ENCODE measurements at places on chromosomes 7 and 10.

- DNase-seq = no peak
These were observed 36.5 kb downstream of the MALSU1 start for GRCh38 chr7:23335621-23336020.

GRCh38 chr7:67438198-67438882 is 441.7 kb downstream of the TYW1 start:
- no peak for DNase-seq

DNA sequence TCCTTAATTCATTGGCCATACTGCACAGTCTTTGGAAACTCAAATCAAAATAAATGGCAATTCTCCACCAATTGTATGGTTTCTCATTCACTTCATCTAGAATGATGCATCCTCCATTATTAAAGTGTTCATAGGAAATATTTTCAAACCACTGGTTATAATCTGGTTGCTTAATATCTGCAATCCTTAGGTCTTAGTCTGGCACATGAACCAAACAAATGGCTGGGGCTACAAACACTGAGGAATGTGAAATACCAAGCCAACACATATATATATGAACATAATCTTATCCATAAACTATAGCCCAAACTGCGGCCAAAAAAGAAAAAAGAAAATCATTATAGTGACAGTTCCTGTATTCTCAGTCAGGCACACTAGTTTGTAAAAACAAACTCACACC is 5.7 kb upstream of the MSS51 start:
- DNase-seq = no peak

DNA sequence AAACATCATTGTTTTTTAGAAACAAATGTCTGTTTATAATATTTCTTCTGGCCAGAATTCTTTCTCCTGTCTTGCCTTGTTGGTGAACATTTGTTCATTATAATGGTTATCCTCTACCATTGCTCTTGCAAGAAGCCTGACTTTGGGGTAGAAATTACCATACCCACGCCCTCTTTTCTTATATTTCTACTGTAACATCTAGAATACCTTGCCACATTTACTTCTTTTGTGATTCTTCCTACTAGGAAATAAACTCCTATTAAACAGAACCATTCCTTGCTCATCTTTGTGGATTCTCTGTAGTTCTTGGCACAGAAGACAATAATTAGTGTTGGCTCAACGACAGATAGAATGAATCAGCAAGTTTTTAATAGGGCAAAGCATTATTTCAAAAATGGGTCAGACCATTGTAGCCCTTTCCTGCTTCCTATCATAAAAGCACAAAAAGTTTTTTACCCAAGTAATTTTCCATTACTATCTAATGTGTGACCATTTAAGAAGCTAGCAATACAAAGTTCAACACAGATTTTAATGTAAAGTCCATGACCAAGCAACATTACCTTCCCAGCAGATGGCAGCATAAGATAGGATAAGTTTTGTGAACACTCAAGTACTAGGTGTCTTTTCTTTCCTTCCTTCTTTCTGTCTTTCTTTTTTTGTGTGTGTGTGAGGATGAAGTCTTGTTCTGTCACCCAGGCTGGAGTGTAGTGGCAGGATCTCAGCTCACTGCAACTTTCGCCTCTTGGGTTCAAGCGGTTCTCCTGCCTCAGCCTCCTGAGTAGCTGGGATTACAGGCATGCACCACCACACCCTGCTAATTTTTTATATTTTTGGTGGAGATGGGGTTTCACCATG is 270.4 kb downstream of the HGF start:
- no peak for DNase-seq

DNA sequence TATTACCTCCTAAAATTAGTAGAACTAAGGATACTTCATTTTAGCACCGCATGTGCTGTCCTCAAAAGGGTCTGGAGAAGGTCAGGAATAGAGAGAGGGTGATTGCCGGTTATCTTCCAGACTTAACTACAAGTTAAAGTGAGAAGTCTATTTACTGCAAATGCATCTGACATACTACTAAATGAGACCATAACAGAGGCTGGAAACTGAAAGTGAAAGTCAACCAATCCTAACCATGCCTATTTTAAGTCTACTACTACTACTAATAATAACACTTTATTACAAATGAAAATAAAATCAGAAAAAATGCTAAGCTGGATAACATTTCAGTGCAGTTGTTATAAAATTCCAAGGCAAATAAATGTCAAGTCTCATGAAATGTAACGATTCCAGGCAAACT is 244.7 kb downstream of the KIF20B start:
- DNase-seq = no peak

DNA sequence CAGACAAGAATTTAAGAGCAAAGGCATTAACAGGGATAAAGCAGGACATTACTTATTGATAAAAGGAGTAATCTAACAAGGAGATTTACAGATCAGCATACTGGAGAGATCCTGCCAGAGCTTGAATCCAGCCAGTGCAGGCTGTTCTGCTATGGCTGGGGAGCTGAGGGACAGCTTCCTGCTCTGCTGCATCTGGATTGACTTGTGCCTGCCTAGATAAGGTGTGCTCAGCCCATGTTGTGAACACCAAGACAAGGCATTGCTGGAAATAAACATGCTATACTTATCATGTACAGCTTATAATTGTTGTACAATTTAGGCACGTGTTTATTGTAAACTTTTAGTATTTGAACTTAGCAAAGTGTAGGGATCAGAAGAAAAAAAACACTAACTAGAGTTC is 71.7 kb downstream of the HIF1AN start:
- no peak for DNase-seq

- DNase-seq = no peak
These were observed 1.7 kb upstream of the STN1 start for GRCh38 chr10:103919648-103920025.

DNA sequence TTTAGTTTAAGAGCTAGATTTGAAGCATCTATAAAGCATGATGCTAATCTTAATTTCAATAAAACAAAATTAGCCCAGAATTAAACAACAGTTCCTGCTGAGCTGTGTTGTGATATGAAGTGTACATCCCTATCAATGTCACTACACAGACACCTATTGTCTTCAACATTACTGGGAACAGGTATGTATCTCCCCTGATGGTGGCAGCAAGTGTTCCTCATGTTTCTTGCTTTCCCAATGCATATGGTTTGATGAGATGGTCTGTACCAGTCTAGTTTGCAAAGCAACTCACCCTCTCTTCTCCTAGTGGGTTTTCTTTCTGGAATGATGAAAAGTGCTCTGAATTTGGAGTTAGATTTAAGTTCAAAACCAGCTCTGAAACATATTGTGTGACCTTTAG is 38.1 kb downstream of the TSPAN12 start:
- no peak for DNase-seq

- DNase-seq = no peak
These were observed 36.6 kb downstream of the TCF7L2 start for GRCh38 chr10:112986544-112987190.

DNA sequence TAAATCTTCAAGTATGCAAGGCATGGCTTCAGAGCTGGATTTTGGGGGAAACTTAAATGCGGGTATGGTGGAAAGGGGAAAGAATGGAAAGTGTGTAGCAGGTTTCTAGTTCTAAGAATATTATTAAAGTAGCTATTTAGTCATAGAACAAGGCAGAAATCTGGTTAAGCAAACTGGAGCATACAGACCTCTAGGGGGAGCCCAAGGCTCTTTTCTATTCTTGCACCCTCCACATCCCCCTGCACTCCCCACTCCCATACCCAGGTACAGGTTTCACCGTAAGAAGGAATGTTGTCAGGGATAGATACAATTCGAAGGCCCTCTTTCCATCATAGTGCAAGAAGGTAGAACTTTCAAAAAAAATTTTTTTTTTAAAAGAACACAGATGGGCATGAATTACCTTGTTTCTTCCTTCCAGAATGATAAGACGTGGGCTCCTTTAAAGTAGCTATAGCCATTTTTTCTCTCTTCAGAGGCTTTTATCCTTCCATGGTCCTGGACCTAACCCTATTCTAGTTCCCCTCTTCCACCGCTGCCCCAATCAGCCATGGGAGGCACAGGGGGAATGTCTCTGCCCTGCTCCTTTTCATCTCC is 41.5 kb upstream of the SMIM30 start:
- no peak for DNase-seq

- no peak for DNase-seq
These were observed 69.7 kb upstream of the FHIP2A start for GRCh38 chr10:114751856-114752255.

- DNase-seq = no peak
These were observed 23.5 kb downstream of the CPEB3 start for GRCh38 chr10:92267343-92267742.

GRCh38 chr10:34081948-34082347 is 733.1 kb downstream of the PARD3 start:
- DNase-seq = no peak

DNA sequence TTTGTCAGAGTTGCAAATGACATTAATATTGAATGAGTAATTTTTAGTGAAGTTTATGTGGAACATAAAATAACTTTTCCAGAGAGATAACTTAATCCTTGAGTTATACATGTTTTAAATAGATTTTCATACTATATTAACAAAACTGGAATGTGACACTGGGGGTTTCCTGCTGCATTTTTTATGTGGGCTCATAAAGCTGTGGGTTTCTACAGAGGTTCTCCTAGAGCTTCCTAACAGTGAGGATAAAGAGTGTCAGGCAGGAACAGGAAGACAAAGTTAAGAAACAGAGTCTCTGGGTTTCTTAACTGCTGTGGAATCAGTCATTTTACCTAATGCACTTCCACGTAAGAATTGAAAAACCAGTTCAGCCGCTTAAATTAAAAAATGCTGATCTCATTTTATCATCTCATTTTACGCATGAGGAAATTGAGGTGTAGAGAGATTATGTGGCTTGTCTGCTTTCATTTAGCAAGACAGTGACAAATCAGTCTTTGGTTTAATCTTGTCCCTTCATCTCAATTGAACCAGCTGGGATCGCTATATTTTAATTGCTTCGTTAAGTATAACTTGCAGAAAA is 5.0 kb downstream of the CD36 start:
- no peak for DNase-seq

DNA sequence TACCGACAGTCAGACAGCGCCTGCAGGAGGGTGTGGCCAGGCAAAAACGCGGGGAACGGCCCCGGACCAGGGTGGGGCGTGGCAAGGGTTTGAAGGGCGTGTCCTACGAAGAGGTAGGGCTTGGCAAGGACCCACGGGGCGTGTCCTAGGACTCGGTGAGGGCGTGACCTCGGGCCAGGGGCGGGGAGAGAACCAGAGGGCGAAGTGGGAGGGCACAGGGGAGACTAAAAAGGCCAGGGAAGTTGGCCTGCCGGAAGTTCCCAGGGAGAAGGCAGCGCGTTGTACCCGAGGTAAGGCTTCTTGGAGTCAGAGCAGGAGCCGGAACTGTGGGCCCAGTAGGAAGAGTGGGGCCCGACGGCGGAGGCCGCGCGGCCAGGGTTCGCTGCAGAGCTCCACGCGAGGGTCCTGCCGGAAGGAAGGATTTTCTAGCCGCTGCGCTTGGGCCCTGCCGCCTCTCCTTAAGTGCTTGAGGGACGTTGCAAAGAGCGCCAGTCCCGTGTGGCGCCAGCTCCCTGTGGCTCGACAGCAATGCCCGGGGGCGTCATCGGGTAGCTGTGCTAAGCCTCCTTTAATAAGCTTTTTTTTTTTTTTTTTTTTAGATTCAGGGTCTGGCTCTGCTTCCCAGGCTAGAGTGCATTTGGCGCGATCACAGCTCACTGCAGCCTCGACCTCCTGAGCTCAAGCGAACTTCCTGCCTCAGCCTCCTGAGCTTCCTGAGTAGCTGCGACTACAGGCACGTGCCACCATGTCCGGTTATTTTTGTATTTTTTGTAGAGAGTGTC is at the start of gene PTER:
Gene PTER (plus strand): TSS at position 253 of the 782 bp plus-strand sequence. CDS start 47,375 bp downstream, outside the sequence.
- peak; percentile 93 for DNase-seq

DNA sequence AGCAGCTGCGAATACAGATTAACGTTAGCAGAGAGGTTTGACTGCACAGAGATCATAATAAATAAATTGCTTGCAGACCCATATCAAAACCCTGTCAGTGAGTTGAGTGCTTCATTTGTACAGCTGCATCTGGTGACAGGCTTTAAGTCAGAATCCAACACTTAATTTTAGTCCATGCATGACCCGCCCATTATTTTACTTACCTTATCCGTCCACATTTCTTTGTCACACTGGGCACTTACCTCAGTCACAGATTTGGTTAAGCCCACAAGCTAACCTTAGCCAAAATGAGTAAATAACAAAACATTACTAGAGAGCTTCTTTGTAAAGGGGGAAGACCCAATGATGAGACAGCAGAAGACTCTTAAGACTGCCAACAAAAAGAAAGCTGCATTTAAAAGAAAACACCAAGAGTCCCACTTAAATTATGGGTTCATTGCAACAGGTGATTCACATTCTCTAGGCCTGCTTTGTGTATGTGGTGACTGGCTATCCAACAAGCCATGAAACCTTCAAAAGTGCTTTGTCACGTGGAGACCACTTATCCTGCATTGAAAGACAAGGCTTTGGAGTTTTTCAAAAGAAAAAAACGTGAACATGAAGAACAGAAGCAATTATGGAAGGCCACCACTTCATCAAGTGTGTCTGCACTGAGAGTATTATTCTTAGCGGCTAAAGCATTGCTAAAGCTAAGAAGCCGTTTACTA is 32.2 kb downstream of the PHTF2 start:
- DNase-seq = no peak

DNA sequence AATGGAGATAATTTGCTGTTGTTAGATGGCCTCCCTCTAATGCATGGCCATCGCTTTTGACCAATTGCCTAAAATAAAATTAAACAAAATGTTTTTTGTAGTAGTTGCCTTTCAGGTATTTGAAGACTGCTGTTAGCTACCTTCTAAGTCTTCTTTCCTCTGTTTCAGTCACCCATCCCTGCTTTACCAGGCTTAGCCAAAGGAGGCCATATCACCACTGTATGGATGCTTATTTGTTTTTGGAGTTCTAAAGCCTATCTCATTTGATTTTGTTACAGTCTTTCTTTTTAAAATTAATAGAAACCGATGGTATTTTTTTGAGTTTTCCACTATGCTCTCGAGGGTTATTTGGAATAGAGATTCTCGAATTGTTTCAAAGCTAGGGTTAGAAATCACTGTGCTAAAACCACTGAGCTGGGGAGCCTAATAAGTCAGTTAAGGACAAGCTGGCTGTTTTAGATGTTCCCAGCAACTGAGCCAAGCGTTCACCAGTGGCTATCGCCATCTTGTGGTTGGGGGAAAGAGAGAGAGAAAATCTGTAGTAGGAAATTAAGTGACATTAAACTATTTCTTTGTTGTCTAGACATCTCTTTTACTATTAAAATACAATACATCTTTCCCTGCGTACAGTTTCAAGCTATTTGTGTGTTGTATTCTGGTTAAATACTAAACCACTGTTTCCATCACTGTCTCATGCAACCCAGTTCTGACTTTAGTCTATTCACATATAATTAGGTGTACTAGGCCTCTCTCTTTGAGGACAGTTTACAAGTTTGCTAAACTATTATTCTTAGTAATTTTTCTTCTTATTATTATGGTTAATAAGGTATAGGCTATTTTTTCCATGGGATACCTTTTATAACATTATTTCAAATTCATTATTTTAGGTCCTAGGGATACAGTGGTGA is 52.2 kb downstream of the GPR158 start:
- DNase-seq = no peak

All from activated T-helper 1 cell treated with Interleukin-2 at 50 U/mL for 16 hours (primary cell).